HTR-8/SVneo (cell line): ENCODE measurements at places on chromosomes 1 and 21.
A peak's percentile ranks its signal among the peaks of the same experiment; 100 is the strongest.

DNA sequence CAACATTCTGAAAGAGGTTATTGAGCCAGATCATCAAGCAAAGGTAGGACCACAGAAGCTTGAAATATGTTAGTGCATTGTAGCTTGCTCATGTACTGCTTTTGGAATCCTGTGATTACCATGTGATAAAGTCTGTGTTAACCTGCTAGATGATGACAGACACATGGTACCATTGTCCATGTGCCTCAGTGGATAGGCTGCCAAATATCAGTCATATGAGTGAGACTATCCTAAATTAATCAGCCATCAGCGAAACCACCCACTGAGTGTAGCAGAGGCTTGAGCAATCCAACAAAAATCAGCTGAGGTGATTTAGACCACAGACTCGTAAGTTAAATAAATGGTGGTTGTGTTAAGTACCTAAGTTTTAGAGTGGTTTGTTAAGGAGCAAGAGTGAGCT is 32.7 kb upstream of the CRB1 start:
- no peak for DNase-seq

- no peak for DNase-seq
These were observed 20.7 kb downstream of the SFT2D2 start for GRCh38 chr1:168246506-168246905.

- no peak for DNase-seq
These were observed 25.4 kb downstream of the SLC30A10 start for GRCh38 chr1:219902951-219903350.

DNA sequence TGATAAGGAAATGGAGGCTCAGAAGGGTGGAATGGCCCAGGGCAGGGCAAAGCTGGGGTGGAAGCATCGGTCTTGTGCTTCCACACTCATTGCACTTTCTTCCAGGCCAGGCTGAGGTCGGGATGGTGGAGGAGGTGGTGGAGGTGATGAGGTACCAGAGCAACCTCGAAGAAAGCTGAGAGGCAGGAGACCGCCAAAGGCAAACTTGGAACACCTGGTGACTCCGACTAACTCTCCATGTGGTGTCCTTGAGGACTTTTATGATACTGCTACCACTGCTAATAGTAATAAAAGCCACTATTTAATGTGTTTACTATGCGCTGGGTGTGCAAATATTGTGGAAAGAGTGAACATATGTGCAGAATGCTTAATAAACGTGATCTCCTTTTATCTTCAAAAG is 16.9 kb upstream of the BTG2 start:
- DNase-seq, result no peak

DNA sequence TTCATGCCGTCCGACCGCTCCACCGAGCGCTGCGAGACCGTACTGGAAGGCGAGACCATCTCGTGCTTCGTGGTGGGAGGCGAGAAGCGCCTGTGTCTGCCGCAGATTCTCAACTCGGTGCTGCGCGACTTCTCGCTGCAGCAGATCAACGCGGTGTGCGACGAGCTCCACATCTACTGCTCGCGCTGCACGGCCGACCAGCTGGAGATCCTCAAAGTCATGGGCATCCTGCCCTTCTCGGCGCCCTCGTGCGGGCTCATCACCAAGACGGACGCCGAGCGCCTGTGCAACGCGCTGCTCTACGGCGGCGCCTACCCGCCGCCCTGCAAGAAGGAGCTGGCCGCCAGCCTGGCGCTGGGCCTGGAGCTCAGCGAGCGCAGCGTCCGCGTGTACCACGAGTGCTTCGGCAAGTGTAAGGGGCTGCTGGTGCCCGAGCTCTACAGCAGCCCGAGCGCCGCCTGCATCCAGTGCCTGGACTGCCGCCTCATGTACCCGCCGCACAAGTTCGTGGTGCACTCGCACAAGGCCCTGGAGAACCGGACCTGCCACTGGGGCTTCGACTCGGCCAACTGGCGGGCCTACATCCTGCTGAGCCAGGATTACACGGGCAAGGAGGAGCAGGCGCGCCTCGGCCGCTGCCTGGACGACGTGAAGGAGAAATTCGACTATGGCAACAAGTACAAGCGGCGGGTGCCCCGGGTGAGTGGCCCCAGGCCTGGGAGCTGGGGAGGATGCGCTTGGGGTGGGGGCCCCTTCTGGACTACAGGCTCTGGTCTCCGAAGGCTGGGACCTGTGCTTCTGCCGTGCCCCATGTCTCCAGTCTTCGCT is 1.1 kb downstream of the SKI start:
- DNase-seq, result no peak

DNA sequence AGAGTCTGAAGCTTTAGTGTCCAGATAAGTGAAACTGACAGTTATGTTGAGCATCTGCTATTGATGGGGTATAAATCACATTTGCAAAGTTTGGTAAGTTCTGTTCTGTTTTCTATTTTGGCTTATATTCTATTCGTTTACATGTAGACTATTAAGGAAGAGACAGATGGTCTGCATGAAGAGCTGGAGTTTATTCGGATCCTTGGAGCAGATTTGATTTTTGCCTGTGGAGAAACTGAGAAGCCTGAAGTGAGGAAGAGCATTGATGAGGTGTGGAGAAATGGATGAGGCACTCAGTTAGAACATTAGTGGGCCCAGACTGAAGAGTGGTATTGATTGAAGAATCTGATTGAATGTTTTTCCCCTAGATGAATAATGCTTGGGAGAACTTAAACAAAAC is 50.6 kb upstream of the BMP8A start:
- DNase-seq, result no peak

- DNase-seq, result no peak
These were observed 569 bp upstream of the WARS2 start for GRCh38 chr1:119141020-119141424.

DNA sequence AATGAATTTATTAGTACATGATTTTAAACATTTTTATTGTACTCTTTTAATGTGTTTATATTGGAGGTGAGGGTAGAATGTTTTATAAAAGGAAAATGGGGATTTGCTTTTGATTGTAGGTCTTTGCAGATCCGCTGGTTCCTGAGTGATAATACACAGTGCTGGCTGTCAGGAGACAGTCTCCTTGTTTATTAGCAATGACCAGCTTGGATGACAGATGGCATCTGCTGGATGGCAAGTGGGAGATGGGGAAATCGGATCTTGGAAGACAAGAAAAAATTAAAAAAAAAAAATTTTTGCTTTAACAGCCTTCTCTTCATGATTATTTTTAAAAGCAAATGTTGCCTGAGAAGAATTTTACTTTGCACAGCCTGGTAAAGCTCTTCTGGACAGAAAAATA is 4.4 kb upstream of the PHTF1 start:
- no peak for DNase-seq

- DNase-seq, result no peak
These were observed 98.2 kb downstream of the DHRS3 start for GRCh38 chr1:12519693-12520364.

GRCh38 chr1:244154872-244155531 is 103.9 kb downstream of the ZBTB18 start:
- DNase-seq, result no peak

GRCh38 chr21:45859041-45859761 is 122.4 kb upstream of the COL6A1 start:
- DNase-seq, result no peak

- DNase-seq, result no peak
These were observed 21.1 kb downstream of the PRXL2B start for GRCh38 chr1:2607641-2608091.

DNA sequence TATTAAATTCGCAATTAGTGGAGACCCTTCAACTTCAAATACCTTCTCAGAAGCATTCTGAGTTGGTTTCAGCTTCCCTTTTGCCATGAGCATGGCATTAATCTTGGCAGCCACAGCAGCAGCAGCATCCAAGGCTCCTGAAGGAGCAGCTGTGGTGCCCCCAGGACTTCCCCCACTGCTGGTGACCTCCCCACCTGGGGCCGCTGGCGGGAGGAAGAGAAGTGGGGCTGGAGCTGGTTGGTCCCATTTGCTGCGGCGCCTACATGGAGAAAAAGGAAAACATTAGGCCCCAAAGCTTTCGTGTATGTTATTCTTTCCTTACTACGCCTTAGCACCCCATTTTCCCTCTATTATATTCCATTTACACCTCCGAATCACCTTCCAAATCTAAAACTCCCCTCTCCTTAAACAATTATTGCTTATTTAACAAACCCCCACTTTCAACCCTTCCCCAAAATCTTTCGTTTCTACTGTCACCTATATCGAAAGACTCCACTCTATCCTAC is 569 bp downstream of the KHDC4 start:
- no peak for DNase-seq

DNA sequence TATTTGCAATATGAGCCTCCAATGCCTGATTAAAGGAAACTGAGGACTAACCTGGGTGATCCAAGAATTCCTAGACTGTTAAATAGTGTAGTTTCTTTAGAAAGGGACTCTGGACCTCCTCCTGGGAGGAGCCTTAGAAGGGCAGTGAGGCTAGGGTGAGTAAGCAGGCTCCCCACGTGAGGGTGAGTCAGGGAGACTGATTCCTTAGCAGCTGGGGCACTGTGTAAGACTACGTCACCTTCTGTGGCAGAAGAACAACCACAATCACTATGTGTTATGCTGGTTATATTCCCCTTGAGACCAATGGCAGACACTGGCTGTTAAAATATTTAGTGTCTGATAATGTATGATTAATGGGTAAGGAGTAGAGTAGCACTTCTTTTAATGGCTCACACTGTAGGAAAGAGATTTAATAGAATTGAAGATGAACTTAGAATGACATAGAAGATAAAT is 53.3 kb upstream of the SYT14 start:
- DNase-seq, result peak; percentile 92

GRCh38 chr1:37156646-37157045 is 122.3 kb upstream of the GRIK3 start:
- DNase-seq, result no peak

GRCh38 chr21:14617871-14618270 is 71.8 kb upstream of the SAMSN1 start:
- no peak for DNase-seq

GRCh38 chr1:21568006-21568746 is 59.0 kb downstream of the ALPL start:
- DNase-seq, result peak; percentile 62

DNA sequence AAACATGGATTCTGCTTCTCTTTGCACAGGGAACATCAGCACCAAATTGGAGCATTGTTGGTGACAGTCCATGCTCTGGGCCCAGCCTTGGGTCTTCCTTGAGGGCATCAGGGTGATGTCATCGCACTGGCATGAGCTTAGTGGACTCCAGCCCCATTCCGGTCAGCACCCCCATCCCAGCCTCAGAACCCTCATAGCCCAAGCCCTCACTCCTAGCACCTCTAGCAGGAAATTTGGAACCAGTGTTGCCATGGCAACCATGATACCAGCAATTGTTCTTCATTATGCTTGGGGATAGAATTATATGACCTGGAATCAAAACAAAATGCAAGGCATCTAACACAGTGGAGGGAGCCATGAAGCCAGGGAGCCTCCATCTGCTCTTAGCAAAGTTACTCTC is 83.1 kb downstream of the VWA5B1 start:
- no peak for DNase-seq

DNA sequence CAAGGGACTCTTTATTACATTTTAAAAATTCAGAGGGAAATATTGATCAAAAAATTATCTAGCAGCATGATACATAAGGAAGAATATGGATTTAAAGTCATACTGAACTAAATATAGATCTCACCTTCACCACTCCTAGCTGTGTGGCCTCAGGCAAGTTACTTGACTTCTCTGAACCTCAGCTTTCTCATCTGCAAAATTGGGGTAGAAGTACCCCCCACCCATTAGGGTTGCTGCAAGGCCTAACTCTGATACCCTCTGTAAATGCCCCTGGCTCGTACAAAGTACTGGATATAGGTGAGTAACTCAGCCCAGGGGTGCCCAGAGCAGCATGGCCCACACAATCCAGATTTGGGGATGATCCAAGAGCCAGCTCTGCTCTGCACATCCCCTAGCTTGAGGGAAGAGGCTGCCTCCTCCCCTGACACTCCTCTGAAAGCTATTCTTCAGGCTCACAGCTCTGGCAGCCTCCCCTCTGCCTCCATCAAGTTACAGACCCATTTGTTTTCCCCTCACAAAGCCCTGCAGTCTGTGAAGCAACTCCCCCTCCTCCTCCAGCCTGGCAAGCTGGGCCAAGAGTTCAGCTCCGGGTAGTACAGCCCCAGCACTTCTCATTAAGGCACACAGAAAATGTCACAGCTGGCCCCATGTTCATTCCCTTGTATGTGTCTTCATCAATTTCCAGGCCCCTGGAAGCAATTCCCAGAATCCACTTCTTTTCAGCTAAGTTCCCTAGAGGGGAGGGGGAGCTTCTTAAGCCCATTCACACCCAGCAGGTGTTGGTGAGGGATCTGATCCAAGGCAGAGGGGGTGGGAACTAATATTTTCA is 143.7 kb downstream of the PLPP3 start:
- DNase-seq, result no peak

- DNase-seq, result no peak
These were observed 20.5 kb downstream of the LSS start for GRCh38 chr21:46207920-46208591.

DNA sequence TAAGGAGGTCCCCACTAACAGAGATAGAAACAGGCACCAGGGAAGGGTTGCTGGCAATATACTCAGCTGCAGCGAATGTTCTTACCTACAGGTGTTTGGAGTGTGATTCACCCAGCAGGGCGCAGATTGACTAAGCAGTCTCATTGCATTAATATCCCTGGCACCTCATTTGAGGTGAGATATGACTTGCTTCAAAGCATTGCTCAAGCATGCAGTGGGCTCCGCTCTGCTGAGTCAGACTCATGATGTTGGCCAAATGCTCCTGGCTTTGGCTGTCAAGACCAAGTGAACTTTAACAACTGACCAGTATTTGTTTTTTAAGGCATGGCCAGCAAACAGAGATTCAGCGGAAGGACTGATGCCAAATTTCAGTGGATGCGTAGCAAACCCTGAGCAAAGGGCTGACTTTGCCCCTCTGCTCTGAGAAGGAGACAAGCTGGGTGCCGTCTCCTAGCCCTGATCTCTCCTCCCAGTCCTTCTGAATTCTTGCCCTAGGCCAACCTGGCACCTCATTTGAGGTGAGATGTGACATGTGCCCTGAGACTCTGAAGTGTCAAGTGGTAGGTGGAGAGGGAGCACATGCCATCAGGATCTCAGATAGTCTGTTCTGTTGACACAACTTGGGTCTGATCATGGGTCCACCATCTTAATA is 187.1 kb upstream of the COA6 start:
- no peak for DNase-seq
